ENCODE measurements at places on chromosomes 2 and 18.

DNA sequence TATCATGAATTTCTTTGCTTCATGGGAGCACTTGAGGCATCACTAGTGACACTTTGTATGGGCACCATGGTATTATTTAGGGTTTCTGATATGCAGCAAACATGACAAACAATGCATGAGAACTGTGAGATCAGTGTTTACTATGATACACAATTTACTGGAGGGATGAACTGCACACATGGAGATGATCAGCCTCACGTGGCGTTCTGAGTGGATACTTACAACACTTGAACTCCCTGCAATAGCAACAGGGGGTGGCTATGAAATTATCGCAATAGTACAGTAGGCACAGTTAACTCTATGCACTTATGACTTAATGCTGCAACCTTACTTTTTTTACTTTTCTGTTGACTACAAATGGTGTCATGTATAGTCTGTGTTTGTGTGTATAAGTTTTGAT lies 18.5 kb upstream of the UGT1A8 start:
- DNase-seq, result no peak

GRCh38 chr2:53672881-53673522 lies 94.6 kb upstream of the CHAC2 start:
- DNase-seq, result no peak

DNA sequence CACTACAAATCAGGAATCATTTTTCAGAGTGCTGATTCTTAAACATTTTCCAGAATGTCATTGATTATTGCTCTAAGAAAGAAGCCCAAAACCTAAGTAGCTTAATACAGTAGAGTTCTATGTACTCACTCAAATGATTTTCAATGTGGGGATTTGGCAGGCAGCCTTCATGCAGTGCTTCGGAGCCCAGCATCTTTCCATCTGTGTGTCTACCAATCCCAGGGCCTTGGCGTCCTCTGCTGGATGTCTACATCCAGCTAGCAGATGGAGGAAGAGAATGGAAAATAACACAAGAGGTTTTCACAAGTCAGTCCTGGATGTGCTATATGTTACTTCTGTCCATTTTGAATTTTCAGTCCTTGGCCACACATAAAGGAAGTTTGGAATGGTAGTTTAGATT lies 151.8 kb downstream of the RDH14 start:
- no peak for DNase-seq

GRCh38 chr2:74286725-74287124 lies 56.5 kb downstream of the SLC4A5 start:
- no peak for DNase-seq

DNA sequence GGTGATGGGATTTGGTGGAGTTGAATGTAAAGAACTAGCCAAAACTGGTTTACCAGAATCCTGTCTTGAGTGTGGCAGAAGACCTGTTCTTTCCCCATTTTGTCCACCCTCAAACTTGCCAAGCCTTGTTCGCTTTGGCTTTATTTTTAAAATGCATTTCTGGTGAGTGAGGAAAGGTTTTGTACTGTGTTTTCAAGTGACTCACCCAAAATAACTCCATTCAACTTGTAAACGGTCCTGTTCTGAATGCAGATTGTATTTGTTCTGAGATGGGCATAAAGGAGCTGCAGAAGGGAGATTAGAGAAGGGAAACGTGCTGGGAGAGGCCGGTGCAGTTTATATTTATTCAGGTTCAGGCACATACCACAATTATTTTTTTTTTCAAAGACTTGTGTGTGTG lies 5.3 kb upstream of the ITPRID2 start:
- DNase-seq, result no peak

All from SW 1271 (cell line).